C1 segment of cervical spinal cord (tissue), 14 donors: ENCODE measurements at places on chromosomes 7 and 10.

GRCh38 chr10:123103944-123104343, 31.8 kb upstream of the HMX3 start:
- no peak for DNase-seq

DNA sequence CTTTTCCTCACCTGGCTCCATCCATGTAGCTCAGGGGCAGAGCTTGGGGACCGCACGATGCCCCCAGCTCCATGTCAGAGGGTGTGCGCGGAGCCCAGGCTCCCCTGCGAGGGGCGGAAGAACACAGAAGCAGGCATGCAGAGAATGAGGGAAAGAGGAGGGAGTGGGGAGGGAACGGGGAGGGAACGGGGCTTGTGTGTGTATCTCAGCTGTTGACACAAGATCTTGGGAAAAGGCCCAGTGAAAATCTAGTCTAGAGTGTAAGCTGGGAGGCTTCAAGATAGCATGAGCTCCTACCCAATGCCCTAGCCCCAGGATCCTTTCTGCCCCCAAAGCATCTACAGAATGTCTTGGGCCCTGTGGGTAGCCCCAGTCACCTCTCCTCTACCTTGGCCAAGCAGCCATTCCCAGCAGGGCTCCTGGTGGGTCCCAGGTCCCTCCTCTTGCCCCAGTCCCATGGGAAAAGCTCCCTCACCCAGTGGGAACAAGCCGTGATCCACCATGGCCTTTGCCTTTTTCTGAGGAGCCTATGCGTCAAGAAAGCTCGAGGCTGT, 25.1 kb upstream of the NDST2 start:
- DNase-seq: no peak

DNA sequence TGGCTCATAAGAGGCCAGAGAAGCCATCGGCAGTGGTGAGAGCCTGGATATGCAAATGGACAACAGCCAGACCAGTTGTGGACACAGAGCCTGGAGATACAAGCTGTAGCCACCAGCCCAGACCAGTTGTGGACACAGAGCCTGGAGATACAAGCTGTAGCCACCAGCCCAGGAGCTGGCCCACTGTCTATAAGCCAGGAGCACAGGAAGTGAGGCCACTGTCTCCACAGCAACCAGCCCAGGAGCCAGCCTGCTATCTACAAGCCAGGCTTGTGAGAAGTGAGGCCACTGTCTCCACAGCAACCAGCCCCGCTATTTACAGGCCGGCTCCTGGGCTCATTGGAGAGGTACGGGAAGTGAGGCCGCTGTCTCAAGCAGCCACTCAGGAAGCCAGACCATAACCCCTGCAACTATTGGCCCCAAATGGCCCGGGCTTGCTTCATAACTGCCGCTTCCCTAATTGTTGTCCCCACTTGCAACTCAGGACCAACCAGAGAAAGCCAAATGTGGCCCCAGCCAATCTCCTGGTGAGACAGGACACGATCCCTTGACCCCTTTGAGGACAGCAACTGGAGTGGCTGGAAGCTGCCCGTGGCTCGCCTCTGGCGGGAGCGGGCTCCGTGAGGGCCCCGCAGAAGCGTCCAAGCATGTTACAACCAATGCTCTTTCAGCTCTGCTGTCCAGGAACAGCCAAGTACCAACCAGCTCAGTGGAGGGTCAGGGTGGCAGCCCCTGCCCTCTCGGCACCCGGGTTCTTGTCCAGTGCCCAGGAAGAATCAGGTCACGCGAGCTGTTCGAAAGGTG, 44.1 kb upstream of the CNPY1 start:
- peak; percentile 28 for DNase-seq

- no peak for DNase-seq
Observed at GRCh38 chr7:10677668-10678232, 295.9 kb upstream of the PHF14 start.

GRCh38 chr10:76885816-76886215, 751.8 kb downstream of the KCNMA1 start:
- DNase-seq: no peak

DNA sequence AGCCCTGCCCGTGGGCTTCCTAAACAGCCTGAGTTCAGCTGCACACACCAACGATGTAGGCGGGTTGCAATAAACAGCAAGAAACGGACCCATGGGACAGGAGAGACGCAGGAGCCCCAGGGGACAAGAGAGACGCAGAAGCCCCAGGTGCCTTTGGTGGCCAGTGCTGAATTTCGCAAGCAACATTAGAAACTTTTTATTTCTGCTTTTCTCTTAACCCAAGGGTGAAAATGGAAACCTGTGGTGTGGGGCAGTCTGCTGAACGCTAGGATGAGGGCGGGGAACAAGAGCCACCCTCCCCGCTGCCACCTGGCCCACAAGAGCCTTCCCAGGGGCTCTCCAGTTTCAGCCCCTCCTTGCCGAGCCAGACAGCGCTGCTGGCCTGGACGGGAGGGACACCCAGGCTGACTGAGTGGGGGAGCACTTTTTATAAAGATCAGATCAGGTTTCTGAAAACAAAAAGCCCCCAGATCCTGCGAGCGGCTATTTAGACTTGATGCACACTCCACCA, 20.0 kb upstream of the GPR146 start:
- DNase-seq: no peak

- no peak for DNase-seq
Observed at GRCh38 chr10:97376413-97376812, 24.7 kb downstream of the RRP12 start.

DNA sequence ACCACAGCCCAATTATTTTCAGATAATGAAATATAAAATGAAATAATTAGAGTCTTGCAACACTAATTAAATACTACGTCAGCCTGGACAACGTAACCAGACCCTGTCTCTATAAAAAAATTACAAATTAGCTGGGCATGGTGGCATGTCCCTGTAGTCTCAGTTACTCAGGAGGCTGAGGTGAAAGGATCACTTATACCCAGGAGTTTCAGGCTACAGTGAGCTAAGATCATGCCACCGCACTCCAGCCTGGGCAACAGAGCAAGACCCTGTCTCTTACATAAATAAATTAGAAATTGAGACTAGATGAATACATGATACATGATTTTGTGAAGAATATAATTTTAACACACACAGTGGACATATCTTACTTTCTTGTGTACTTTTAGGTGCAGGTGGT, 18.4 kb downstream of the TIAL1 start:
- DNase-seq: no peak

GRCh38 chr10:108901781-108902618, 1021.3 kb downstream of the XPNPEP1 start:
- DNase-seq: no peak

- no peak for DNase-seq
Observed at GRCh38 chr10:34732926-34733325, 82.2 kb downstream of the PARD3 start.

- no peak for DNase-seq
Observed at GRCh38 chr10:70901276-70901878, 13.0 kb upstream of the PCBD1 start.

GRCh38 chr7:121397361-121397760, 1.3 kb upstream of the FAM3C start:
- DNase-seq: no peak

DNA sequence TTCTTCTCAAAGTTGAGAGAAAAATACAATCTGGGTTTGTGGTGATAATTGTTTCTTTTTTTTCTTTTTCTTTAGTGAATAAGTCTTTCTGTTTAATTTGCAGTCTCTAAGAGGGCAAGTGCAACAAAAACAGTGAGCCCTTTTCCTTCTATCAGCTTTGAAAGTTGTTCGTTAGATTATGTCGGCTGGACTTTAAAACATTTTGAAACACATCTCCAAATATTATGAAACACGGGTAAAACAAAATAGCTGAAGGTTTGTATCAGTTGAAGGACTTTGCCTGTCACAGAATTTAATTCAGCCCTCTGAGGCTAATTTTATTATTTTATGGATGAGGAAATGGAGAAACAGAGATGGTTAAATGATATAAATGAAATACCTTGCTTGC, 85.3 kb downstream of the AGMO start:
- no peak for DNase-seq

- DNase-seq: no peak
Observed at GRCh38 chr7:36119005-36119706, 33.9 kb upstream of the EEPD1 start.

DNA sequence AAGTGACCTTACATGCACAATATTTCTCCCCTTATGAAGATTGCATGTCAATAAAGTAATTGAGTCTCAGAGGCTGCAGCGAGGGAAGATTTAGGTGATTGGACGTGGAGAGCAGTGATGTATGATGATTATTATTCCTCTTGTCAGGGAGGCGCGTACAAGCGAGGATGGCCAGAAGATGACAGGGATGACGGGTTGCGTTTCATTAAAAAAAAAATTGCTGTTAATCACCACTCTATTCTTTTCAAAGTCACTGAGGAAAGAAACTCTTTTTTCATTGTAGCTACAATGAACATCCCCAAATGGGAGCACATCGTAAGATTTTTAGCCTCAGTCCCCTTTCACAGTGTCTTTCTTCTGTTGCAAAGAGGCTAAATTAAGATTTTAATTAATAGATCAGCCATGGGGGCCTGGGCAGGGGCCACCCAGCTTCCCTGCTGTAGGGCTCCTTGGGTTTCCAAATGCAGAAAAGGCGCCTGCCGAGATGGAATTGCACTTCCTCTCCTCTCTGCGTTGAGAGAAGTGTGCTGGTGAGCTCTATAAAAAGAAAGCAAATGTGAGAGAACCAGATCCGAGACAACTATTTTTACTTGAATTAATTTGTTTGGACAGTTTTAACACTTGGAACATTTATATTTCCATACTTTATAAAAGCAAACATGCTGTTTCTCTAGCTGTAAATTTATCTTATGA, 998.1 kb downstream of the LRMDA start:
- no peak for DNase-seq

DNA sequence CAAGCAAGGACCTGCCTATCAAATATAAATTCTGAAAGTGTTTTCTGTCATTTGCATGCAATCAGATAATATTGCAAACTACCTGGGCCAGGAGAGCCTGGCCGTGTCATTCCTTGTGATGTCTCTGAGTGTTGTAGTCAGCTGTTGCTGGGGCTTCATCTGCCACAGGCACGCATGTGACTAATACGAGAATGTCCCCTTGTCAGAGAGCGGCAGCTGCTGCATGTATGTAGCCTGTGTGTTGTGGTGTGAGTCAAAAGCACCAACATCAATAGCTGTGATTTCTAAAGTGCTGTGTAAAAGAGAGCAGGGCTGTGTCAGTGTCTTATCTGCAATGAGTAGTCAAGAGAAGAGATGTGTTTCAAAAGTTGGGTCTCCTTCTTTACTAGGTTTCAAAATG, 155.4 kb downstream of the POU6F2 start:
- DNase-seq: no peak

GRCh38 chr7:116223588-116223987, 13.2 kb downstream of the TES start:
- no peak for DNase-seq
